ENCODE measurements at places on chromosomes 4 and X. TPM values are rescaled to one million over a fixed set of nuclear protein-coding genes. Genes with fewer than 3 reads are reported as not detected.

Gene MTM1
- total RNA-seq: 11.0 TPM

Gene POF1B
- total RNA-seq: not detected

Gene LRPAP1
- total RNA-seq: 142 TPM

Gene AIFM1
- 29.2 TPM for total RNA-seq

Gene TRIM60
- not detected for total RNA-seq

Gene FAM241A
- 0.53 TPM for total RNA-seq

Gene JCHAIN
- not detected for total RNA-seq

DNA sequence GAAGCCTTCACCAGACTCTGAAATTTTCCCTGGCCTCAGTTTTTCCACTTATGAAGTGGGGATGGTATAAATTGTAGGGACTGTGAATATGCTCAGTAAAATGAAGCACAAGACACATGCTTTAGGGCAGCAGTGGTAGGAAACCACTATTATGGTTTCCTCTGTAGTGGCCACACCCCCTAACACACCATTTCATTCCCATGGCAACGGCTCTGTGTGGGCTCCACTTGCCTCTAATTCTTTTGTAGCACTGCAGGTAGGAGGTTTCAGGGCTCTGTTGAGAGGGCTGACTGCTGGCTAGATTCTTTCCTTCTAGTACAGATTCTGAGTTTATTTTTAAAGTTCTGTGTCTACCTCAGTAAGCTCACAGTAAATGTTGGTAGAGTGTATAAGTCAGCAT, 3.5 kb upstream of the VMA21 start:
- DNase-seq: no peak

DNA sequence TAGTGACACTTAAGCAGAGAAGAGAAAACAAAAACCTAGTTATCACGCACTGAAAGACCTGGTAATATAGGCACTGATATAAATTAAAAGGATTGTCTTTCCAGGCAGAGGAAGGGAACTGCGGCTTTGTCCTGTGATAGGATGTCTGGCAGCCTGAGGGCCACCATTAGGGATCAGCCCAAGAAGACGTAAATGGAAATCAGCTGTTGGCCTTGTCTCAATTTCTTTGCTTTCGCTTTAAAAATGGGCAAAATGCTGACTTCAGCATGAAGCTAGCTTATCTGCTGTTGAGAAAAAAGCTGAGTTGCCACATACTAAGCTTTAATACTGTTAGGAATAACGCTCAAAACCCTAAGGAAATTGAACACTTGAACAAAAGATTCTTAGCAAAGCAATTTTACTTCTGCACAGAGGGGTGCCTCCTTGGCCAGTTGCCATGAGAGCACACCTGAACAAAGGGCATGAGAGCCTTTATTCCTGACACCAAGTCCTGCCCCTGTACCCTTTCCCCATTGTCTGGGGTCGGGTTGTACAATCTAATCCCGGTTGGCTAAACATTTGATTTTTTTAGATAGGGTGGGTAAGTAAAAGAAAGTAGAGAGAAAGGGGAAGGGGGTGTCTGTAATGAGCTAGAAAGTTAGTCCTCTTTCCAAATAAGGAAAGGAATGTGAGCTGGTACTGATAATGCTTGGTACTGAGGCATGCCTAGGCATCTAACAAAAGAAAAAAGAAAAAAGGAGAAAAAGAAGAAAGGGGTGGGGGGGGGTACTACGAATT, 85.1 kb upstream of the UCP1 start:
- no peak for DNase-seq

- DNase-seq: no peak
Measured at GRCh38 chr4:71202705-71203104, 136.1 kb upstream of the SLC4A4 start.

DNA sequence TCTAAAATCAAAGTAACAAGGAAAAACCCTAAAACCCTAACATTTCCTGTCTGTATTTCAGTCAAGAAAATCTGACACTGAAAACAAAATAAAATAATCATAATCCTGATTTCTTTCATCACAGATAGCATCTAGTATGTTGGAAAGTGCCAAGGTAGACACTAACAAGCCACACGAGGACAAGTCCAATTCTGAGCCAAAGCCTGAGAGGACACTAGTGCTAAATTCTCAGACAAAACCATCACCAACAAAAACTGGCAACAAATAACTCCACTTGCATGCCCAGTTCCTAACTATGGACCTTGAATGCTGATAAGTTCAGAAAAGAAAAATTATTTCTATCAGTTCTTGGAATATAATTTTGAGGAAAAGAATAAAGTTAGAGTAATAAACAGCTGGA, 113.7 kb downstream of the MANBA start:
- no peak for DNase-seq

DNA sequence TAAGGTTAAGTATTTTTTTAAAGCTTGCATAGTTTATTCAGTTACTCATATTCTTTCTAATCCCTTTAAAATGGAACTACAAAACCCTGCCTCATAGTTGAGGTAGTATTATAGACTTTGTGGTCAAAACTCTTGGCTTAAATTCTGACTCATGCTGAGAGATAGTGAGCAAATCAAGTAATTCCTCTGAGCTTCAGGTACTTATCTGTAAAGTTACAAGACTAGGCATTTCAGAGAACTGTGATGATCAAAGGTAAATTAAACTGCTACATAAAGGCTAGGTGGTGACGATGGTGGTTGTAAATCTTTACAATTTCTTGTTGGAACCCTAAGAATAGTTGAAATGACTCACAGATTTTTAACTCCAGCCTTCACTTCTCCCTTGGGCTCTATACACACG, 3.2 kb upstream of the CLOCK start:
- no peak for DNase-seq

DNA sequence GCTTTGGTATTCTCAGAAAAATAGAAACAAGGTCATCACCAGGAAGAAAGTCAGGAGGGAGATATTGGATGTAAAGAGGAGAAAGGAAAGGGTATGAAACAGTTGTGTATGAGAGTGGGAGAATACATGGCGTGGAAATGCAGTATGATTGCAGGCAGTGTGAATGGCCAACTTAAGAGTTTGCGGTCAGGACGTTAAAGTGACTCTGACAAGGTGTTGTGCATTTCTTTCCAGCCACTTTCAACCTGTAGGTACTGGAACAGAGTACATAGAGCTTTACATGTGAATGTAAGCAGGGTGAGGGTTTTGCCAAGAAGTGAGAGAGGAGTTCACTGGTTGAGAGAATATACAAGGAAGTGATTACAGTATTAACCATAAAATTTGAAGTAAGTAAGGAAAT, 15.7 kb downstream of the ATP10D start:
- DNase-seq: no peak

GRCh38 chr4:118881512-118882146, 7.0 kb upstream of the SYNPO2 start:
- DNase-seq: no peak

- no peak for DNase-seq
Measured at GRCh38 chr4:24514808-24515207, 69.5 kb downstream of the DHX15 start.

GRCh38 chr4:62191451-62192240, 991.5 kb downstream of the ADGRL3 start:
- no peak for DNase-seq

DNA sequence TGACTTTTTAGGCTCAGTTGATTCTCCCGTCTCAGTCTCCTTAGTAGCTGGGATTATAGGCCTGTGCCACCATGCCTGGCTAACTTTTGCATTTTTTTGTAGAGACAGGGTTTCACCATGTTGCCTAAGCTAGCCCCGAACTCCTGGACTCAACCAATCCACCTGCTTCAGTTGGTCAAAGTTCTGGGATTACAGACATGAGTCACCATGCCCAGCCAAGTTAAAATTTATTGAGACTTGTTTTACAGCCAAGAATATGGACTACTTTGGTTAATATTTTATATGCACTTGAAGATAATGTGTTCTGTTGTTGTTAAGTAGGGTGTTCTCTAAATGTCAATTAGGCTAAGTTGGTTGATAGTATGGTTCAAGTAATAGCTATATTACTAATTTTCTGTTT, 58.7 kb downstream of the CYTL1 start:
- DNase-seq: no peak

DNA sequence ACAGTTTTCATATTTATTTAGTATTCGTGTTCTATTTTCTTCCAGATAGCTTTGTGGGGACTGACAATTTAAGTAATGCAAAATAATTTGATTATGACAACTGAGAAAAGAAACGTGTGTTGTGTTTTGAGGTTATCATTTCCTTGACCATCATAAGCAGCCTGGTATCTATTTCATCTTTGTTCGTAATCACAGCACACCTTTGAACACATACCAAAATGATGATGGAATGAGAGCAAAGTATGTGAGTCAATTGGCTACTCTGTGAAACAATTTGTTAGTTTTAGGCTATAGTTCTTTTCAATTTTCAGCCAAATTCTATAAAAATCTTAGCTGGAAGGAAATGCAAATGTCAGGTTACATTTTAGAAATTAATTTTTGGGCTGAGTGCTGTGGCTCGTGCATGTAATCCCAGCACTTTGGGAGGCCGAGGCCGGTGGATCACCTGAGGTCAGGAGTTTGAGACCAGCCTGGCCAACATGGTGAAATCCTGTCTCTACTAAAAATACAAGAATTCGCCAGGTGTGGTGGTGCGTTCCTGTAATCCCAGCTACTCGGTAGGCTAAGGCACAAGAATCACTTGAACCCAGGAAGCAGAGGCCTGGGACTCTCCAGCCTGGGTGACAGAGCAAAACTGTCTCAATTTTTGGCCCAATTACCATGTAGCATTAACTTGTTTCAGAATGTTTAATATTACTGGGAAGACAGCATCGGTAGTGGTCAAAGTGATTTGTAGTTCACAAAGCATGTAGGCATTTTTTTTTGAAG, 1.1 kb upstream of the DUSP21 start:
- no peak for DNase-seq

DNA sequence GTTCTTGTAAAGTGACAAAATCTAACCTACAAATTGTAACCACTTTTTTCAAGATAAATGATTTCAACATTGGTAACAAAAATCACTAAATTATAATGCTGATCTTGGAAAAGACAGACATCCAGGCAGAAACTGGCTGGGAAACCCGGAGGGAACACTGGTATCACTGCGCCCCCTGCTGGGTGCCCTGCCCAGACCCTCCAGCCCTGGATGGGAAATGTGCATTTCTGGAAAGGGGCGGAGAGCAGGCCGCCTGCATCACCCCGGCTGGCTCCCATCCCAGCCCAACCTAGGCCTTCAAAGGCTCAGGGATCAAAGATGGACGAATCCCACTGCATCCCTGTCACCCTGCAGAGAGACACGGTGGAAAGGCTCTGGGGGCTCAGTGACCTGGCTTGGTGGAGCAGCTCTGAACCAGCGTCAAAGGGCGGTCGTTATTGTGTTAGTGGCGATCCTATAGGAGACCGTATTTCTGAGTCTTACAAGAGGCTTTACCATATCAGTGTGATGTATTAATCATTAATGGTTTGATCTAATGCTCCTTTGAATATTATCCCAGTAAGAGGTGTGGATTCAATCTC, 37.3 kb downstream of the ACOX3 start:
- peak; percentile 82 for DNase-seq

DNA sequence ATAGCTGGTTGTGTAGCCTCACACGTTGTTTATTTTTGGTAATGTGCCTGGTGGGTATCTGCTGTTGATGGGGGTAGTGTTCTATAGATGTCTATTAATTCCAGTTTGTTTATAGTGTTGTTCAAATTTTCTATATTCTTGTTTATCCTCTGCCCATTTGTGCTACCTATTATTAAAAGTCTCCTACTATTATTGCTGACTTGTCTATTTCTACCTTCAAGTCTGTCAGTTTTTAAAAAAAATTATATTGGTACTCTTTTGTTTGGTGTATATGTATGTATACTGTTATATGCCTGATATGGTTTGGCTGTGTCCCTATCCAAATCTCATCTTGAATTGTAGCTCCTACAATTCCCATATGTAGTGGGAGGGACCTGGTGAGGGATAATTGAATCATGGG, 578.6 kb downstream of the PCDH7 start:
- no peak for DNase-seq

DNA sequence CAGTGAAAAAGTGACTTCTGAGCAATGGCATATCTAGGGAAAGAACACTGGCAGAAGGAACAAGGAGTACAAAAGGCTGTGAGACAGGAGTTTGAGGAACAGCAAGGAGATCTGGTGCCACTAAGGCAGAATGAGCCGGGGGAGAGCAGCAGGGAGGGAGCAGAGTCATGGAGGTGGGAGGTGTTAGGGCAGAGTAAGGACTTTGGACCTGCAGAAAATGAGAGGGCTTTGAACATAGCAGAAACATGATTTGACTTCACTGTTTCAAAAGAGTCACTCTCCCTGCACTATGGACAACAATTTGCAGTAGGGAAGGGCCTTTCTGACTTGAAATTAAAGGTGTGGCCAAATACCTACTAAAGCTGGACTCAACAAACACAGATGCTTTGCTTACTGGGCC, 356.2 kb downstream of the ADGRL3 start:
- no peak for DNase-seq

Measured in chondrocyte (in vitro differentiated cells).